Fibroblast of skin of left biceps (primary cell): ENCODE measurements at places on chromosomes 1 and 21.

DNA sequence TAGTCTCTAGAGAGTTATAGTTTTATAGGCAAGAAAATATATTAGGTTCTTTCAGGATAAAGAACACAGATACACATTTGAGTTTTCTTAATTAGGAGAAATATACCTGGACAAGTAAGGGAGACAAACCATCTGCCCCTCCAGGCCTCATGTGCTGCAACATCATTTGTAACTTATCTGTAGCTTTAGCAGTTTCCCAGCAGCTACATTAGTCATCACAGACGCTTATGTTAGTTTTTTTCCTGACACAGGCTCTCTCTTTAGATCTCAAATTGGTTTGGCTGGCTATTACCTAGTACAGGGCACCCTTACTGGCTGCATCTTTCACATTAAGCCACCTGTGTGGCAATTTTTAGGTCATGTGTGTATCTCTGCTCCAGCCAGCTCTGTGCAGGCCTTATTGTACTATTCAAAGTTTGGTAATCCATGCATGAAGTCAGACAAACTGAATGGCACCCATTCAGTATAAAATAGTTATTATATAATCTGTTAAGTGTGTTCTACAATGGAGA lies 25.9 kb downstream of the GNPAT start:
- DNase-seq: no peak

- no peak for DNase-seq
Observed at GRCh38 chr1:205191622-205192021, 19.9 kb downstream of the DSTYK start.

DNA sequence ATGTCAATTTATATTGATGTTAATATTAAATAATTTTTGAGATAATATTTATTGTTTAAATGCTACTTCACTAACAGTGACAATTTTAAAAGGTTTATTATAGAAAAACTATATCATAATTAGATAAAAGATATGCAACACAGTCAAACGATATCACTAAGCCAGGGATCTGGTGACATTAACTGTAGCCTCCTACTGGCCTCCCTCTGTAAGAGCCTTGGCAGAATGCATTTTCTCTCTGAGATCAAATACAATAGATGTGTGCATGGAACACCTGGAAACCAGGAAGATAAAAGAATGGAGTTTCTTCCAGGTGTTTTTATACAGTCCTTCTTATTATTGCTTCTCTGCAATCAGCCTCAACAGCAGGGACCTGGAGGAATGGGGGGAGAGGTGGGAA lies 1762.1 kb downstream of the BRINP3 start:
- no peak for DNase-seq

- no peak for DNase-seq
Observed at GRCh38 chr1:47948126-47948525, 49.1 kb downstream of the TRABD2B start.

- no peak for DNase-seq
Observed at GRCh38 chr1:59078070-59078800, 218.7 kb upstream of the FGGY start.

DNA sequence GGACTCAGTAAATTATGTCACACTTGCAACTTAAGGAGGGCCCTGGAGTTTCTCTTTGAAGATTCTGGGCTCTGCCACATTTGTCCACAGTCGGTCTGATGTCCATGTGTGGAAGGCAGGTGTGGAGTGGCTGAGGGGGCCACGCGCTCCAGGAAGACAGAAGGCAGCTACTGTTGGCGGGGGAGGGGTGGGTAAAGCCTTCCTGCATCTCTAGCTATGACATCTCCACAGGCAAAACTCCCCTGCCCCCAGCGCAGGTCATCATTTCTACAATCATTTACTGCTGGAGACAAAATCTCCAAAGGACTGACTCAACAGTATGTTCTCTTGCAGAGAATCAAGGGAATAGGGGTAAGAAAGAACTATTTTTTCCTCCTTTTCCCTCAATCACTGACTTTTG lies 11.4 kb upstream of the TSPEAR start:
- no peak for DNase-seq

- DNase-seq: no peak
Observed at GRCh38 chr1:82598812-82599211, 798.1 kb downstream of the ADGRL2 start.

GRCh38 chr1:228457396-228458176 lies 29.6 kb upstream of the RNF187 start:
- peak; percentile 96 for DNase-seq

- no peak for DNase-seq
Observed at GRCh38 chr1:199163670-199164069, 524.8 kb downstream of the PTPRC start.

- DNase-seq: no peak
Observed at GRCh38 chr1:177360791-177361190, 190.0 kb downstream of the BRINP2 start.

GRCh38 chr1:206040328-206040727 lies 12.6 kb upstream of the RHEX start:
- no peak for DNase-seq

DNA sequence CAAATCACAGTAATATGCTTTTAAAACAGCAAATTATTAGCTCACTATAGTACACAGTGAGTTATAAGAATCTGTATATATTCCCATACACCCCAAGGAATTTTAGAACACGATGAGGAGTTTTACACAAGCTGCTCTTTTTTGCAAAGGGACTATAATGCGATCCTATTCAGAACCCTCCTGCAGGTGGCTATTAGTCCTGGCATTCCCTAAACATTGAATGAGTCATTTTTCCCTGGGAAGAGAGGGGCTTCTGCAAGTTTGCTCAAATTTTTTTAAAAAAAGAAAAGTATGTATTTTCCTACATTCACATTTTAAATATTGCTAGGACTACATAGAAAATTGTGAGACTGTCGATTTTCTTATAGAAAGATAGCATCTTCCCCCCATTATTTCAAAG lies 106.3 kb downstream of the COL11A1 start:
- no peak for DNase-seq

DNA sequence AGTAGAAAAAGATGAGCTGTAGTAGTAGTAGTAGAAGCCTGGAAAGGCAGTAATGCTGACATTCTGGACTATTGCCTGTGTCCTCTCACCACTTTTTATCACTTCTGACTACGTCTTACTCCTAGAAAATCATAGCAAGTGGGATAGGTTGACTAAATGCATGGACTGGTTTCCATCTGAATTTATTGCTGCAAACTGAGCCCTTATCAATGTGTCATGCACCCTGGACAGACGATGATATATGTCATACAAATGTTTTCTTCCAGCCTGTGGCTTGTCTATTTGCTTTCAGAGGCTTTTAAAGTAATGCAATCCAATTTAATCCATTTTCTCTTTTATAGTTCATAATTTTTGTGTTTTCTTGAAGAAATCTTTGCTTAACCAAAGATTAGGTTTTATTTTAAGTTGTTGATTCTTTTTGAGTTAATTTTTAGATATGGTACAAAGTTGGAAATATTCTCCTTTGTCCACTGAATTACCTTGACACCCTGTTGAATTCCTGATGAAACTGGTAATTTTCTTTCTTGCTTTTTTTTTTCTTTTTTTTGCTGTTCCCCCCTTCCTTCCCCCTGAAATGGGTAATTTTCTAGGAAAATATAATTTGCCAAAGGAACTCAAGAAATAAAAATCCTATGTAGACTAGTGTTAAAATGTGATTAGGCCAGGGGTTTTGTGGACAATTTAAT lies 47.1 kb downstream of the PHACTR4 start:
- no peak for DNase-seq

DNA sequence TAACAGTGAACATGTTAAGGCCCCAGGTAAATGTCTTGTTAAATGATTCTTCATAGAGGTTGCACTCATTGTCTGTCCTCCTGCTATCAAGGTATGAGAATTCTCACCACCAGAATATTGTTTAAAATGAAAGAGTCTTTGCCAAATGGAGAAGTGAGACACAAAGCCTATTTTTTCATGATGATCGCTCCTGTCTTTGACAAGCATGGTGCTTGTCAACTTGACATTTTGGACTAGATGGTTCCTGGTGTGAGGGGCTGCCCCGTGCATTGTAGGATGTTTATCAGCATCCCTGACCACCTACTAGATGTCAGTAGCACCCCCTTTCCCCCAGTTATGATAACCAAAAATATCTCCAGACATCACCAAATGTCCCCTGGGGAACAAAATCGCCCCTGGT lies 65.6 kb downstream of the MDM4 start:
- no peak for DNase-seq

DNA sequence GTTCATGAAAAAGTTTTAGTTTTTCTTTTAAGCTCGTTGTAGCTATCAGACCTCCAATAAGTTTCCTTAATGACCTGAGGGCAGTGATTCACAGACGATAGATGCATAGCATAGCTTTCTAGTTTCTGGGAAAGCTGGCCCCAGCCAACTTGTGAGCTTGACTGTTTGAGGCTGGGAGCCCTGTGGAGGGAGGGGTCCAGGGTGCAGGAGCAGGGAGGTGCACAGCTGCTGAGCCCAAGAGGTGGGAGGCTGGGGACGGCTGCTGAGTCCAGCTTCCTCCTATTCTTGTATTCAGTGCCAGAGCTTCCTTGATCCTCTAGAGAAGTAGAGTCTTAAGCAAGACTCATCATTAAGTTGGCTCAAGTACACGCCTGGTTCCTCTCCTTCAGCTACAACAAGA lies 11.0 kb upstream of the AVPR1B start:
- no peak for DNase-seq
